ENCODE measurements at places on chromosomes 2 and 18.

GRCh38 chr2:20023688-20024087, 11.2 kb upstream of the MATN3 start:
- no peak for DNase-seq

GRCh38 chr2:181308766-181309515, 148.2 kb upstream of the ITGA4 start:
- no peak for DNase-seq

- no peak for DNase-seq
Observed at GRCh38 chr2:65638443-65638842, 206.0 kb upstream of the SPRED2 start.

DNA sequence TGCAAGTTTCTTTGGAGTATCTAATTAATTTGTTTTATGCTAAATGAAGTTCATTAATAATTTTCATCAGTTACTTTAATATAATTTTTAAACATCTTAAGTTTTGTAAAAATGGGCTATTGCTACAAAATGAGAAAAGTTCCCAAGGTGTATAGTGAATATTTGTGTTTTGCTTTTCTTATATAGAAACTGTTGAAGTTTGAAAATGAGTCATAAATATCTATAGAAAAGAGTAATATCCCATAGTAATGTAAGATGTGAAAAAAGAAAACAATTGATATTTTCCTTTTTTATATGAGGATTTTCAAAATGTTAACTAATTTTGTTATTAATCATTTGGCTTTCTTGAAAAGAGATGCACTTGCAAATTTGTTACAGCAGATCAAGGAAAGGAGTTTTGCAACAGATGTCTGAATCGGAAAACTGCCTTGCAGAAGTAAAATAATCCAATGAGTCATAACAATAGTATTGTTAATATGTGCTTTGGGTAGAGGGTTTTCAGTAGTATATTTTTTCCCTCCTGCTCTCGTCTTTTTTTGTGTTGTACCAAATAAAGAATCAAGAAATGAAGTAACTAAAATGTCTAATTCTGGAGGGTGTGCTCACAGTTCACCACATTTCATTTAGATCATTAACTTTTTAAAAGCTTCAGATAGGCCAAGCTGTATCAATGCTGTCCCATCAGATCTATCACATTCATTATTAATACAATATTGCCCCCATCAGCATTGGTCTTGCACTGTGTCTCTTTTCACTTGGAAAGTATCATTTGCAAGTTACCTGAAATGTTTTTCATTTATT, 15.5 kb downstream of the DUSP19 start:
- DNase-seq: no peak

DNA sequence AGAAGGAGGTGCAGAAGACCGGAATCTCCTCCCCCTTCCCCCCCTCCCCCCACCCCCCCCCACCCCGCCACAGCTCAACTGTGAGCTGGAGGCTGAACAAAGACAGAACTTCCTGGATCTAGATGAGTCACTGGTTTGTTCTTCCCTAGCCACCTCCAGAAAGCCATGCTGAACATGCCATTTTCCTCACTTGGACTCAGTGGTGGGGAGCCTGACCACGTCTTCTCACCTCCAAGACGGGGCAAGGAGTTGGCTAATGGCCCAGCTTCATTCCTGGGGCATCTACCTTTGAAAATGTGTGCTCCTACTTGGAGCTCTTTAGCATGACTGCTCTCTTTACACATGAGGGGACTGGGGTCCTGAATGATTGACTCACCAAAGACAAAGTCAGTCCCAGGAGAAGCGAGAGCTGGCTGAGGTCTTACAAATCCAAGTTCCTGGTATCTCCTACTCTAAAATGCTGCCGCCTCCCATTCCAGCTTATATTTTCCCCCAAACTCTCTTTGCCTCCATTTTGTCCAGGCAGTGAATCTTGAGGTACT, 22.6 kb upstream of the FZD5 start:
- DNase-seq: no peak

GRCh38 chr18:47754311-47755101, 176.0 kb downstream of the SMAD2 start:
- DNase-seq: no peak

DNA sequence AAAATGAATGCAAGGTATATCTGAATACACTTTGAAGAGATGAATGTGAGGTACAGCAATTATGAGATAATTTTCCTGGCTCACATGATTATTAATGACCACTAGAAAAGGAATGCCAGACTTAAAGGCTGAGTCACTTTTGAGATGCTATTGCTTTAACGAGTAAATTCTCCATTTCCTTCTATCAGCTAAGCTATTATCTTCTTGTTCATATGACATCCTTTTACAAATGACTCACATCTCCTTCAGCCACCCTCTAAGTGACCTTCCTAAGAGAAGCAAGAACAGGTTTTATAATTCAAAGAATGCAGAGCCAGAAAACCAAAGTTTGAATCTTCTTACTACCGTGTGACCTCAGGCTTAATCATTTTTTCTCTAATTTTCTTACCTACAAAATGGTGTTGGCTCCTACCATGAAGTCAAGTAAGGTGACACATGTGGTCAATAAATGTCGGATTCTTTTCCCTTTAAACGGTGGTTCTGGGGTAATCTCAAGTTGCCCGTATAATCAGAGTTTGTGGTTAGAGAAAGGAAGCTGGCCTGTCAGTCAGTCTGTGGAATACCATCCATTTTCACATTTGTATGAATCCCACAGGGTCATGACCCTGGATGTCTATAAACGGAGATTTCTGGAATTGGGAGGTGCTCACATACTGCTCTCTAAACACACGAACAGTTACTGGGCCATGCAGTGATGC, 184.0 kb upstream of the PID1 start:
- DNase-seq: no peak

DNA sequence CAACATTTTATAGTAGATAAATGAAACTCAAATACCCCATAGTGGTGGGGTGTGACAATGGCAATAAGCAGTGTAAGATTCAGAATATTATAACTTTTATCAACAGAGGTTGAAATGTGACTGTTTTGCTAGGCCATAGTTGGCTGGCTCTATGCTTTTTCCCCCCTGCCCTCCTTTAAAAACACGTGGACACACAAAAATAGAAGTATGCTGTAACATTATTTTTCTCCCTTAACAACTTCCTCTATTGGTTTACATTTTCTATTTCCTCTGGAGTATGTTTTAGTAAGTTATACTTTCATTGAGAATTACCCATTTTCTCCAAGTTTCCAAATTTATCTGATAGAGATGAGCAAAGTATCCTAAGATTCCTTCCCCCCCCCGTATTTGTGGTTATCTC, 31.1 kb downstream of the NDUFAF7 start:
- DNase-seq: no peak

Data from midbrain (tissue), 1 donor.